ENCODE measurements at places on chromosomes 12 and 14.

DNA sequence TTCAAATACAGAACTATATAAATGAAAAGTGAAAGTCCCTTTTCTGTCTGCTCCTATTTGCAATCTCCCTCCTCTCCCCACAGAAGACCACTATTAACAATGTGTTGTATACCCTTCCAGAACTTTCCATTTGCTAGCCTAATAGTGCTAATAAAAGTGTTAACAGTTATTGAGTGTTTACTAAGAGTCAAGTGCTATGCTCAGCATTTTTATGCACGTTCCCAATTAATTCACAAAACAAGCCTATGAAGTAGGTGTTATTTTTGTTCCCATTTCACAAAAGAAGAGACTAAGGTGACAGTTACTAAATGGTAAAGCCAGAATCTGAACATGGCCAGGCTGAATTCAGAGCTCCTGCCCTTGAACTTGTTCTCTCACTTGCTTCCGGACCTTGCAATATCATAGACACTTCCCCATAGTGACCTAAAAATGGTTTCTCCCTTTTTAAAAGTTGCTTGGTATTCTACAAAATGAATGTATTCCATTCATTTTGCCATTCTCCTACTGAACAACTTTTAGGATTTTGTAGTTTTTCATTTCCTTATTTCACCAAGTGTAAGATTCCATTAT lies 1.6 kb upstream of the PRKAB1 start:
- no peak for DNase-seq

DNA sequence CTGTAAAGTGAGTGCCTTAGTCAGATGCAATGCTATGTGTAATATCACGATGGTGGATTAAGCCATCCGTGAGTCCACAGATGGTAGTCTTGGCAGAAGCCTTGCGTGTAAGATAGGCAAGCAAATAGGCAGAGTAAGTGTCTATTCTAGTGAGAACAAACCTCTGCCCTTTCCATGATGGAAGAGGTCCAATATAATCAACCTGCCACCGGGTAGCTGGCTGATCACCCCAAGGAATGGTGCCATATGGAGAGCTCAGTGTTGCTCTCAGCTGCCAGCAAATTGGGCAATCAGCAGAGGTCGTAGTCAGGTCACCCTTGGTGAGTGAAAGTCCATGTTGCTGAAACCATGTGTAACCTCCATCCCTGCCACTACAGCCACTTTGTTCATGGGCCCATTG lies 371.2 kb upstream of the LRFN5 start:
- no peak for DNase-seq

GRCh38 chr12:46794593-46795190 lies 31.1 kb downstream of the SLC38A4 start:
- DNase-seq: no peak

- peak; percentile 80 for DNase-seq
Measured at GRCh38 chr14:22391908-22392565, 197.0 kb downstream of the DAD1 start.

DNA sequence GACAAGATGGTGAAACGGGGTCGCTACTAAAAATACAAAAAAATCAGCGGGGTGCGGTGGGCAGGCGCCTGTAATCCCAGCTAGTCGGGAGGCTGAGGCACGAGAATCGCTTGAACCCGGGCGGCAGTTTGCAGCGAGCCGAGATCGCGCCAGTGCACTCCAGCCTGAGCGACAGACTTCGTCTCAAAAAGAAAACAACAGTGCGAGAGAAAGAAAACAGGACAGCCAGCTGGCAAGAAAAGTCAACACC lies 633 bp upstream of the RNU4-2 start:
- no peak for DNase-seq

GRCh38 chr12:117162633-117163032 lies 27.6 kb downstream of the FBXO21 start:
- DNase-seq: no peak

DNA sequence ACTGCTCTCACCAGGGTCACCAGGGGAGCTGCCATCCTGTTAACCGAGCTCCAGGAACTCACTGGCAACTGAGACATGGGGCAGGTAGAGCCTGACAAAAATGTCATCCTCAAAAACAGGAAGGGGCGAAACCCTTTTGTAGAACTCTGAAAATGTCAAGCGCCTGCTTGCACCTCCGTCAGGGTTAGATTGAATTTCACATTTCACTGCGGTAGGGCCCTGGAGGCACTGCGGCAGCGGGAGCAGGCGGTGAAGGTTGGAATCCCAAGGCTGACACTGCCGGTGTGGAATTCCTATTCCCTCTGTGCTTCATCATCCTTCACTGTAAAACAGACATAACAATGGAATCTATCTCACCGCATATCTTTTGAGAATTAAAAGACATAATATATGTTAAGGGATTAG lies 142.8 kb upstream of the TMCC3 start:
- no peak for DNase-seq

DNA sequence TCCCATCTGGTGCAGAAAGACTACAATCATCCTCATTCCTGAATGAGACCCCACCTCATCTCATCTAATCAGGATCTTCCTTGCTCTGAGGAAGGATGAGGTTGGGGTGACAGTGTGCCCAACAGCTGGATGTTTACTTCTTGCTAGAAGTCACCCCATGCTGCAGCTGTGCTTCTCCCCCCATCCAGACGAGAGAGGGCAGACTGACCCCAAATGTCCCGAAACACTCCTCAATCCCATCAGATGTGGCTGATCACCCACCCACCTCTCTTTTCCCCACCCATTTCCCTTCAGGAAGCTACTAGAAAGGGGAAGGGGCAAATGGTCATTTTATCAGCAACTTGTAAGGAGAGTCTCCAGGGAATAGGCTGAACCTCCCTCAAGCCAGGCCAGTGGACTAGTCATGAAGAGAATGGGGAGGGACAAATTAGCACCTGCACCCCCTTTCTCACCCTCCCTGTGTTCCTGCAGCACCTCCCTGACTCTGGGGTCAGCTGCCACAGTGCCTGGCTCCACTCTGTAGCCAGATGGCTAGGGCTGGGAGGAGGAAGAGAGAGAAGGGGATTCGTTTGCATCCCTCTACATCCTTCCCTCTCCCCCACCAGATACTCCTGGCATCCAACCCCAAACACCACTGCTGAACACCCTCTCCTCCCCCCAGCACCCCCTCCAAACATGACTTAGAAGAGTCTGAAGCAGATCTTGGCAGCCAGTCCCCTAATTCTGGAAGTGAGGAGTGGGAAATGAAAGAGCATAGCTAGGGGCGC lies 2.8 kb upstream of the BAZ2A start:
- DNase-seq: no peak

DNA sequence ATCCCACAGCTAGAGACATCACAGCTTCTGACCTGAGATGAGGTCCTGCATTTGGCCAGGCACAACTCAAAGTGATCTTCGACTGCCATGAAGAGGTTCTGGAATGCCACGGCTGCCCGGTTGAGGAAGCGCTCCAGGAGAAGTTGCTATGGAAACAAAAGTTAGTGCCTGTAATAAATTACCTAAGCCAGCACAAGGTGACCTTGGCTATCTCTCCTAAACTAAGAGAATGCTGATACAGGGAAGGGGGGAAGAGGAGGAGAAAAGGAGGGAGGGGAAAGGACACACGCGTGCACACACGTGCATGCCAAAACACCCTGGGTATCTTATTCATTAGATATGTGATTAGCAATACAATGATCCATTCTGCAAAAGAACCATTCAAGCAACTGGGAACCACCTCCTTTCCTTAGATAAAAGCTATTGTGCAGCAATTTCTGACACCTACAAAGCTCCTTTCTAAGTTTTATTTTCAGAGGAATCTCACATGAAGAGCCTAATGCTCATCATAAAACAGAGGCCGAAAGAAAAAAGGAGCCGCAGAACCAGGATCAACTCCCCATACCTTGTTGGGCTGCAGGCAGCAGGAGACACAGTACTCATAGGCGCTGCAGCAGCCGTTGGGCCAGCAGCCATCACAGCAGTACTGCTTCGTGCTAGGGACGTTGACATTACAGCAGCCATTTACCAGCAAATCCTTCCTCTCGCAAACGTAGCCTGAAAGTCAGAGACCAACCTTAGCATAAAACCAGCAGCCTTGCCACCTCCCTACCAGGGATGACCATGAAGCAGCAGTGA lies 17.9 kb downstream of the SPRING1 start:
- DNase-seq: no peak

GRCh38 chr14:57491640-57492039 lies 2.0 kb downstream of the CCDC198 start:
- no peak for DNase-seq

GRCh38 chr14:55381040-55381439 lies 30.6 kb downstream of the ATG14 start:
- DNase-seq: no peak

DNA sequence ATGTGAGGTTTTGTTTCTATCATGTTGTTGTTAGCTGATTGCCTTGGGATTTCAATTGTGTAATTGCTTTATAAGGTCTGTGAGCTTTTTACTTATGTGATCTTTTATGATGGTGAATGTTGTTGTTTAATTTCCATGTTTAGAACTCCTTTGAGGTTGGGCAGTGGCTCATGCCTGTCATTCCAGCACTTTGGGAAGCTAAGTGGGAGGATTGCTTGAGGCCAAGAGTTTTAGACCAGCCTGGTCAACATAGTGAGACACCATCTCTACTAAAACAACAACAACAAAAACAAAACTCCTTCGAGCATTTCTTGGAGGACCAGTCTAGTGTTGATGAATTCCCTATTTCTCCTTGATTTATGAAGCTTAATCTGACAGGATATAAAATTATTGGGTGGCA lies 102.1 kb upstream of the PMCH start:
- no peak for DNase-seq

DNA sequence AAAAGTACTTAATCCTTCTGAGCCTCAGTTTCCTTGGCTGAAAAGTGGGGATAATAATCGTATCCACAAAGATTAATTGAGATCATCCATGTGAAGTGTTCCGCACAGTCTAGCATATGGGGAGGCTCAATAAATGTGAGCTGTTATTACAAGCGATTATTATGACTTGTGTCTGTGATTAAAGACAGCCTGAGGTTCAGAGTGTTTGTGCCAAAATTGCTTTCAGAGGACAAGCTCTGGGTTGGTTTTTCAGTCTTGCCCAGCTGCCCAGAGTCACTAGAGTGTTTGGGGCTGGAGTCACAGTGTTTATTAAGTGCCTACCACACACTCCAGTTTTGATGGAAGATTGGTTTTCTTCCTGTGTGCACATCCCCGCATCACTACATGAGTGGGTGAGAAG lies 53.5 kb downstream of the NTF3 start:
- DNase-seq: no peak

- no peak for DNase-seq
Measured at GRCh38 chr14:35155962-35156361, 33.6 kb downstream of the PRORP start.

Measured in immature natural killer cell (primary cell).